ENCODE measurements at places on chromosomes 2 and 18.

GRCh38 chr2:44934983-44935728, 6.3 kb upstream of the SIX3 start:
- no peak for DNase-seq

DNA sequence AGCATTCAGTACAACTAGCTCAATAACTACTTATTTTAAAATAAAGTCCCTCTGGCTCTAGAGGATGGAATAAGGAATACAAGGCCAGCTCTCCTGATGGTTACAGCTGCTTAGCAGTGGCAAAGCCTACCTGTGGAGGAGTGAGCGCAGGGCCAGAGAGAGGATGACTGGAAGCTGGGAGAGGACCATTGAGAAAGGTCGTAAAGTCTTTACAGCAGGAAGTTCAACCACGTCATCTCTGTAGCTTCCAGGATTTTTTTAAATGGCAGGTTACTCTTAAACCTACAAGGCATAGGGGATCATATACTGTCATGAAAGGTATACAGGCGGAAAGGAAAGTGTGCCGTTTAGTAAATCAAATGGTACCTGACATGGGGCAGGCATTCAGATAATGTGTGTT, 26.3 kb downstream of the ANXA4 start:
- DNase-seq, result no peak

DNA sequence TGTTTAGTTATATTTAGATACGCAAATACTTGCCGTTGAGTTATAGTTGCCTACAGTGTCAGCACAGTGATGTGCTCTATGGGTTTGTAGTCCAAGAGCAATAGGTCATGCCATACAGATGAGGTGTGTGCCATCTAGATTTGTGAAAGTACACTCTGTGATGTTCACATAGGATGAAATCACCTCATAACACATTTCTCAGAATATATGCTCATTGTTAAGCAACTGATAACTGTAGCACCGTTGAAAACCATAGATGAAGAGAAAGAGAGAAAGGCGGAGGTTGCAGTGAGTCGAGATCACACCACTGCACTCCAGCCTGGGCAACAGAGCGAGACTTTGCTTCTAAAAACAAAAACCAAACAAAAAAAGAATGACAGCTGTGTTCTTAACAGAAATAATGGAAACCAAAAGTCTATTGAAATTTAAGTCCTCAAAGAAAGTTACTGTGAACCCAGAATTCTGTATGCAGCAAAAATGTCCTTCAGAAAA, 9.5 kb downstream of the DGKD start:
- DNase-seq, result no peak

DNA sequence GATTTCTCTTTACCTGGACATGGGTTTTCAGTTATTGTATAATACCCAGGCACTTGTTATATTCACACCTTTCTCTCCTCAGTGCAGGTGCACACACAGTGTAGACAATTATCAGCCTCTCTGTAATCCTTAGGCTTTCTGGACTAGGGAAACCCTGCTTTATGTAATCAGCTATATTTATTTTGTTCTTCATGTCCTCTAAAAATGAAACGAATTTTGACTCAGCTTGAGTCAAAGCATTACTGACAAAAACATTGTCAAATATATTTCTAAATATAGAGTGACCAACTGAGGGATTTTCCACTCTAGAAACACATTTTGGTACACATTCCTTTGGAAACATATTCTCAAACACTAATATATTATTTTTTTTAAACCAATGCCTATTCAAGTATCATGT, 144.8 kb upstream of the GULP1 start:
- no peak for DNase-seq

DNA sequence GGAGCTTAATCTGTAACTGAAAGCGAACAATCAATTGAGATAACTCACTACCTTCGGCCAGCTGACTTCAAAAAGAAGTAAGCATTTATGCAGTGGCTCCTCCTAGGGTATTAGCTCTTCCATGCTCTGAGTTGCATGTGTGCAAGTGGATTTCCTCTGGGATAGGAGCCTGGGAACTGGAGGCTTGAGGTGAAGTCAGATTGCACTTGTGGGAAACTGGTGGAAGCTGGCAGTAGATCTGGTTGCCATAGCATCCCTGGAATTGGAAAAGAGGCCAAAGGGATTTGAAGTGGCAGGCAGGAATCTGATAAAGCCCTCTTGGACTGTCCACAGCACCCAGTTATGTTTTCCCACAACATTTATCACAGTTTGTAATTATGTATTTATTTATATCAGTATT, 50.6 kb upstream of the FMNL2 start:
- no peak for DNase-seq

- DNase-seq, result peak; percentile 9
Observed at GRCh38 chr2:178912416-178913048, 105.3 kb upstream of the TTN start.

GRCh38 chr18:12031846-12032245, 50.5 kb downstream of the IMPA2 start:
- peak; percentile 92 for DNase-seq

GRCh38 chr2:12196495-12196894, 450.1 kb downstream of the LPIN1 start:
- DNase-seq, result no peak

DNA sequence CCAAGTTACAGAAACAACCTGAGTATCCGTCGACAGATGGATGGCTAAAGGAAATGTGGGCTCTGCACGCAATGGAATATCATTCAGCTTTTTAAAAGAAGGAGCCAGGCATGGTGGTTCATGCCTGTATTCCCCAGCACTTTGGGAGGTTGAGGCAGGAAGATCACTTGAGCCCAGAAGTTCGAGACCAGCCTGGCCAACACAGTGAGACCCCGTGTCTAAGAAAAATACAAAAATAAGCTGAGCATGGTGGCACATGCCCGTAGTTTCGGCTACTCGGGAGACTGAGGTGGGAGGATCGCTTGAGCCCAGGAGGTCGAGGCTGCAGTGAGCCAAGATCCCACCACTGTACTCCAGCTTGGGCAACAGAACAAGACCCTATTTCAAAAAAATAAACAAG, 34.3 kb downstream of the TCF7L1 start:
- no peak for DNase-seq

- peak; percentile 5 for DNase-seq
Observed at GRCh38 chr18:13710414-13710831, 15.9 kb downstream of the FAM210A start.

GRCh38 chr18:59669872-59670657, 27.2 kb downstream of the CCBE1 start:
- DNase-seq, result peak; percentile 80

Data from fibroblast of skin of right biceps (primary cell).